SW480 (cell line): ENCODE measurements at places on chromosomes 6 and 20.

DNA sequence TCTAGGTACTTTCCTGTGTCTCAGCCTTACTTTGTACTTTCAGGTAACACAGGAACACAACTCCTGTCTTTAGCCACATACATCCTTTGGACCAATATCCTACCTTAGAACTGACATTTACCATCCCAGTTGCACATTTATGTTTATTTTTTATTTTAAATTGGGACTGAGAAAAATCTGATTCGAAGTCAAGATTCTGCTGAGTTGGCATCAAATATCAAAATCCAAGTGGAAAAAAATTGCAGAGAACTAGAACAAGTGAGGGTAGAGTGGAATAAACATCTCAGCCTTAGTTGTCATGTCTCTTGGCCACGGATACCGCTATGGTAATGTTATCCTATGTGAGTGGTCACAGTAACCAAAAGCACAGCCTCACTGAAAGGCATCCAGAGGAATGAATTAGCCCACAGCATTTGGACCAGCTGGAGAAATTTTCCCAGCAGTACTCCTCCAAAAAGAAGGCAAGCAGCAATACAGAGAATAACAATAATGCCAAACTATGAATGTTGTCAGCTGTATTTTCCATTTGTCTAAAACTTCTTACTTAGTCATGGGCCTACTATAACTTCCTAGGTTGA, 17.6 kb upstream of the EYA4 start:
- DNase-seq = no peak

- peak; percentile 81 for DNase-seq
Measured at GRCh38 chr20:5364136-5364821, 47.5 kb upstream of the PROKR2 start.

DNA sequence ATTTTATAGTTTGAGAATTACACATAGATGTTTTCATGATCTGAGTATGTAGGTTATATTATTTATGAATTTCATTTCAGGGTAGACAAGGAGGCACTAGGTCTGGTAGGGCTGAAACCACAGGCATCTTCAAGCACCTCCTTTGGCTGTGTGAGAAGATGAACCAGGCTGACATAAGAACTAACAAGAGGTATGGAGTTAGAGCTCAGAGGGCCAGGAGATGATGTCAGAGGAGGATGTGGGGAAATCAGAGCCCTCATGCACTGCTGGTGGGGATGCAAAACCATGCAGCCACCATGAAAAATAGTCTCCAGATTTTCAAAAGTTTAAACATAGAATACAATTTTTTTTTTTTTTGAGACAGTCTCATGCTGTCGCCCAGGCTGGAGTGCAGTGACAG, 13.6 kb upstream of the RIPOR3 start:
- no peak for DNase-seq

DNA sequence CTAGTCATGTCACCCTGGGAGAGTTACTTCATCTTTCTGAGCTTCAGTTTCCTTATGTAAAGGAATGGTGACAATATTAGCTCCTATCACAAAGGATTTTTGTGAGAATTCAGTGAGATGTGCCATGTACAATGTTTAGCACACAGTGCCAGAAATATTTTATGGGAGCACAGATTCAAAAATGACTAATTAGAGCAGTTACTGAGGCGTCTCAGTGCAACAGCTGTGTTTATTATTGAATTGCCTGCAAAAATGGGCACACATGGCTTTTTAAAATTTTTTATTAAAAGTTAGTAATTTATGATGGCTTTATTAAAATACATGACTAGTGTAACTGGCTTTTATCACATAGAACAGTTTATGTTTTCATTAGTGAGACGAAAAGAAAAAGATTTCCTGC, 134.3 kb upstream of the AHI1 start:
- DNase-seq = no peak

DNA sequence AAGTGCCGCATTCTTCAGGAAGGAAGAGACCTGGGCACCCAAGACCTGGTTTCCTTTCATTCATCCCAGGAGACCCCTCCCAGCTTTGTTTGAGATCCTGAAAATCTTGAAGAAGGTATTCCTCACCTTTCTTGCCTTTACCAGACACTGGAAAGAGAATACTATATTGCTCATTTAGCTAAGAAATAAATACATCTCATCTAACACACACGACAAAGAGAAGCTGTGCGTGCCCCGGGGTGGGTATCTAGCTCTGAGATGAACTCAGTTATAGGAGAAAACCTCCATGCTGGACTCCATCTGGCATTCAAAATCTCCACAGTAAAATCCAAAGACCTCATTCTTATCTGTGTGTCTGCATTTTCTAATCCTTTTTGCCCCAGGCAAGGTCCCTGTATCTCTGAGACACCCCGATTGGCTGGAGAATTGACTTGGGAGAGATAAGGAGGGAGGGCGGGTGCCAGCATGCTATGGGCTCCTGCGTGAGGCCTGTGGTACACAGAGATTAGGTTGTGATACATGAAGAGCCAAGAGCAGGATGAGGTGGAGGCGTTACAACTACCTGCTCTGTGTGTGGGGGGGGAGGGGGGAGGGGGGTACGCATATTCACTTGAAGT, 4.8 kb downstream of the MUC21 start:
- no peak for DNase-seq

DNA sequence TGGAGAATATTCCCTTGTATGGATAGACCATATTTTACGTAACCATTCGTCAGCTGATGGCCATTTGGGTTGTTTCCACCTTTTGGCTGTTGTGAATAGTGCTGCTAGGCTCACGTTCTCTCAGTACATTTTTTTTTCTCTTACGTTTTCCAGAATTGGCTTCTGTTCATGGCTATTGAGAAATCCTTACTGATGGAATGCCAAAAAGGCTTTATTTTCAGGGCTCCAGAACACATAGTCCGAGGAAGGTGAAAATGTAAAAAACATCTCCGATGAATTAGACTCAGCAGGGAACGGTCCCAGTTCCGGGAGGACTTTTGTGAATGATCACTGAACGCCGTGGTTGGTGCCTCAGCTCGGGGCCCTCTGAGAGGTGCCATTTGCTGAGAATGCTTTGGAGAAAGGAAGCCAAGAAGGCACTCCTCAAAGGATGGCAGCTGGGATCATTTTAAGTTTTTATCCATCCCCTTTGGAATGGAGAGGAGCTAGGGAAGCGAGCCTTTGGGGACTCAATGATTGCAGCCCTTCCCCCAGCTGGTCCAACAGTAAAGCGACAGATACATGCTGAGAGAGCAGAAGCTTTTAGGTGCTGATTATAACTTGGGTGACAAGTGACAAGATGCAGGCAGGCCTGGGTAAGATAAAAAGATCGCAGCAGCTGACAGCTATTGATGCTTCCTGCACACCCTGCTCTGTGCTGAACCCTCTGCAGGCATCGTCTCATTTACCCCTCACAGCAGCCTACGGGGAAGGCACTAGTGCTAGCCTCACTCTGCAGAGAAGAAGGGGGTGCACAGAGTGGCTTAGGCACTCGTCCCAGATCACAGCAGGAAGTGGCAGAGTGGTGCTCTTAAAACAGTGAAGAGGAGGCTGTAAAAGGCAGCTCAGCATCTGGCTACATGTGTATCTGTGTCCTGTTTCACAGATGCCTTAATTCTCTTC, 133.4 kb upstream of the KCNG1 start:
- no peak for DNase-seq

DNA sequence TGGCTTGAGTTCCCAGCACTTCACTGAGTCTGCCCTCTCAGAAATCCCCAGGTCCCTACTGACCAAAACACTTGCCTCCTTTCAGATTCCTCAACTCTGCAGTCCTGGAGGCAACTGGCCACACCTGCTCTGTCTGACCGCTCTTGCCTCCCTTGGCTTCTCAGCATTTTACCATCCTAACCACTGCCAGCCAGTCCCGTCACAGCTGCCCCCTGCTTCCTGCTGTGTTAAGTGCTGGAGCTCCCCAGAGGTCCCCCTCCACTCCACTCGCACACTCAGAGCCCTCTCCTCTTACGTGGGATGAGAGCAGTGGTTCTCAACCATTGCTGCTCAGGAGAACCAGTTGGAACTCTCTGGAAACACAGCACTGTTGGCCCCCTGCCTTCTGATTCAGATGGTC, 20.5 kb downstream of the ADAT2 start:
- no peak for DNase-seq

DNA sequence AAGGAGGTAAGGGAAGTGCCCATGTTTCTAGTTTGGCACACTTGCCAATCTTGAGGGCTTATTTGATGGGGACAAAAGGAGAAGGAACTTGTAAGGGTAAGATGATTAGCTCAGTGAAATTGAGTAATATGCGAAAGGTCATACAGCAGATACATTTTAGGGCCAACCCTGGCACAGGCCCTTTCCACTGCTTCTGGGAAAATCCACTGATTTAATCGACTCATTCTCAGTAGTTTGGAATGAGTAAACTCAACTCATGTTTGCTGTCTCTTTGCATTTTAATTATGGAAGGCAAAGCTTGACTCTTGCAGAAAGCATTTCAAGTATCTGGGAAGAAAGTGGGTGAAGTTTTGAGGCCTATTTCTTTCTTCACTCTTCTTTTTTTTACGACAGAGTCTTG, 20.0 kb downstream of the PHF20 start:
- no peak for DNase-seq

DNA sequence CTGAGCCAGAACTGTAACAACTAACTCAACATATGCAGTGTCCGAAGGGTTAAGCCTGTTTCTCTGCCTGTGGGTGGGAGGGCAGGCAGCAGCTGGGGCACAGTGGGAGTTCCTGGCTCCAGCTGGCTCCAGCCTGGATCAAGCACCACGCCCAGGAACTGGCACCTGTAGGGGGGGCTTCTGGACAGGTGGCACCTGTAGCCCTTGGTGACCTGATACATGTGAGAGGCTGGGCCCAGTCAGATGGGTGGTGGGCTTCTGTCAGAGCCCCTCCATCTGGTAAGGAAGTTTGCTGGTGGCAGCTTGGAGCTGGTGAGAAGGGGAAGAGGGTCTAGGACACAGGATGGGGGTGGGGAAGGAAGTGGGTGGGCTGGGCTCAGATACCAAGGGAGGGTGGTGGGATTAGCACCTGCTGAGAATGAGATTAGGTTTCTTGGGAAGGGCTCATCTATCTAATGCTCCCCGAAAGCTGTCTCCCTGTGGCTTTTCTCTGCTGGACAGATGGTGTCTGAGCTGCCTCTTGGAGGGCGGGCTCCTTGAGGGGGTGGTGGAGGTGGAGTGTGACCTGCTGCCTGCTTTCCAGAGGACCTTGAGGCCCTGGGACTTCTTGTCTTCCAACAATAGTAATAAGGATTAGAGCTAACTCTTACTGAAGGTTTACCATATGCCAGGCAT, 28.5 kb downstream of the BCL2L1 start:
- peak; percentile 14 for DNase-seq

DNA sequence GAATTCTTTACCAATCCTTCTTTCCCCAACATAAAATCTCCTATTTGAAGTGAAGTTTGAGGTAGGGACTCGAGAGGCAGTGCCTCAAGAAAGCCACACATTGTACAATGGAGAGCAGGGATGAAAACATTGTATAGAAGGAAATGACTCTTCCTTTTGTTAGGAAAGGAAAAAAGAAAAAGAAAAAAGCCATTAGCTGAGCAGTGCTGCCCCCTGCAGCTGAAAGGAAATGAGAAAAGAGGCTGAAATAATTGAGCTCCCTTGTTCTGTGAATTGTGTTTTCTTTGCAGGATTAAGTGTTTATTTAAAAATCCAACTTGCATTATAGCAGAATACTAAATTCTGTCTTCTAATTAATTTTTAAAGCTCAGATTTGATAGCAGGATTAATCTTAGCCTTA, 162.9 kb upstream of the SASH1 start:
- DNase-seq = peak; percentile 20

- no peak for DNase-seq
Measured at GRCh38 chr6:145508107-145508506, 227.2 kb downstream of the EPM2A start.

GRCh38 chr6:44006872-44007303, 120.4 kb downstream of the MRPL14 start:
- no peak for DNase-seq

DNA sequence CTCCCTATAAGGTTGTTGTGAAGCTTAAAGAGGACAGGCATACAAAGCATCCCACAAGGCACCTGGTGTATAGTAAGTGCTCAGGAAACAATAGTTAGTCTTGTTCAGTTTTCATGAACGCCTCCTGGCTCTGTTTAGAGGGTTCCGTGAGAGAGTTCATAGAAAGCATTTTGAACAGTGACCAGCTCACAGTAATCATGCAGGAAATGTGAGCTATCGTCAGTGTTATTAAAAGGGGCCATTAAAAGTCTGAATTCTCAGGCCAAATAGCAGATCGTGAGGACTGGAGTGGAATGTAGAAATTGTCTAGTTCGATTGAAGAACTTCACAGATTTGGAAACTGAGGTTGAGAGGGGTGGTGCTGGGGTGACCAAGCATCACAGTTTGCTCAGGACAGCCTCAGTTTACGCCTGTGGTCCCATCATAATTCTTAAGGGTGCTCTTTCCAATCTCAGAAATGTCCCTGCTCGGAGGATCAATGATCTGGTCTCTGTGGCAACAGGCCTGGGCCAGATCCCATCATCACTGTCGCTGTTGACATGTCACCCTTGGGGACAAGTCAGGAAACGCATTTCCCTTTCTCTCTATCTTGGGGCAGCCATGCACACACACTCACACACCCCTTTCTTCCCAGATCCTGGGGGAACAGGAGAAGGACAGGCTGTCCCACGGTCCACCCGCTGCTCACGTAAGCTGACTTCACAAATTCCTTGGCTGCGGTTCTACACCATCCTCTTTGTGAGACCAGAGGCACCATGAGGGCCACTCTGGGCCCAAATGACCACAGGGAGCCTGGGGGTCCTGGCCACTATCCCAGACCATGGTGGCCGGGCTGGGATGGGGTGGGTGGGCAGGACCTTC, 7.2 kb downstream of the TGM2 start:
- DNase-seq = no peak

- DNase-seq = peak; percentile 70
Measured at GRCh38 chr6:138499303-138500018, at the start of gene NHSL1. NHSL1 (minus strand) TSS chr6:138499494; CDS start chr6:138499290, 204 bp downstream.

DNA sequence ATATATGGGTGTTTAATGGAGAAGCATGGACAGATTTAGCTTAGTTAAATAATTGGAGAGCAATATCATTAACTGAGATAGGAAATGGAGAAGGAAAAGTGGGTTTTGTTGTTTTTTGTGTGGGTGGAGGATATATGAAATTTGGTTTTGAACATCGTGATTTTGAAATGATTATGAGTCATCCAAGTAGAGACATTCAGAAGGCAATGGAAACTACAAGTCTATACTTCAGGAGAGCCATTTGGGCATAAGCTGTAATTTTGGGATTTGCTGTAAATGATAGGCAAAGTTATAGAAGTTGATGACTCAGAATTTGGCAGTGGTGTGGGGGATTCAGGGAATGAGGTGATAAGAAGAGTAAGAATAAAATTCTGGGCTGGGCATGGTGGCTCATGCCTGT, 27.4 kb upstream of the FAM135A start:
- DNase-seq = no peak

- DNase-seq = peak; percentile 85
Measured at GRCh38 chr6:16277101-16277981, 39.0 kb downstream of the GMPR start.

- no peak for DNase-seq
Measured at GRCh38 chr20:49361862-49362660, 84.2 kb upstream of the ZNFX1 start.
